ENCODE measurements at places on chromosomes 1 and 21.

DNA sequence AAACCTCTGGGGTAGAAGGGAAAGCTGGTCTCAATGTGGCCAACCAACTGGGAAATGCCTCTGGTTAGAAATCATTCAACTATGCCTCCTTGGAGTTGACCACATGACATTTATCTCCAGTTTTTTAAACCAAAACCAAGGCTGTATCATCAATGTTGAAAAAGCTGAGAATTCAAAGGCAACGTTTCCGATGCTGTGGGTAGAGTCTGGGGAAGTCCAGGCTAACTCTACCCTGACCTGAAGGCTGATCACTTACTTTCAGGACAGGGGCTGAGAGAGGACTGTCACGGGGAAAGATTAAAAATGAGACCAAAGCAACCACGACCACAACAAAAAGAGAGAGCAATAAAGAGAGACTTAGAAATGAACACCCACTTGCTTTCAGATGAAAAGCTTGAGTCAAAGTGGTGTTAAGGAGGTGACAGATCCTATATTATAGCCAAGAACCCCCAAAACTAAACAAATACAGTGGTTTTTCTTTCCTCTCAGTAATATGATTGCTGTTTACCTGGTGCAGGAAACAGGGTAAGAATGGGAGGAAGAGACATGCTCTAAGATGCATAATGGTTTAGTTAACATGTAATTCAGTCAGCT lies 90.8 kb upstream of the TNFSF4 start:
- DNase-seq = no peak

DNA sequence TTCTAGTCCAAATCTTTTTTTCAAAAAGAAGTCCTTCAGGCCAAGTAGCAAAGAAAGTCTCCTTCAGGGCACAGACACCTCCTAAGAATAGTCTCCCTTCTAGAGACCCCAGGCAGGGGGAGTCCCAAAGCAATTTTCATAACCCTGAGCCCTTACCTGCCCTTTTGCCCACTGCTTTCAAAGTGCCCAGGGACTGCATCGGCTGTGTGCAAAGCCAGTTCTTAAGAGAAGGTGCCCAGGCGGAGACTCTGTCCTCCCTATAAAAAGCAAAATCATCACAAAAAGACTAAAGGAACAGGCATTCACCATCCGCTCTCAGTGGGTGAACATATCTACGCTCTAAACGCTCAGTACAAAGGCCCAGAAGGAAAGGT lies 32.2 kb downstream of the ELK4 start:
- DNase-seq = no peak

GRCh38 chr1:210541680-210542358 lies 213.1 kb downstream of the HHAT start:
- no peak for DNase-seq

DNA sequence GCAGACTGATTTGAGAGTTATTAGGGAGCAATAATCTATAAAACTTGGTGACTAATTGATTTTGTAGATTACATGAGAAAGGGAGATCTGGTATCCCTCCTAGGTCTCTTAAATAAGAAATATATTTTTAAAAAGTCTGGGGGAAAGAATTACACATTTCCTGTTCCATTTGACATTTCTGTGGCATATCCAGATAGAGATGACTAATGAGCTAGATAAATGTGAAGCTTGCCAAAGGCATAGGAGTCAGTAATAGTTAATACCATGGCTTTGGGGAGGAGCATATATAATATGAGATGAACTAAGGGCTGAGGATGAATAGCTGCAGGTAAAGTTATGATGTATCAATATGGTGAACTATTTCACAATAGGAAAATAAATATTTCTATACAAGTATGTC lies 663.7 kb downstream of the PTPRC start:
- DNase-seq = no peak

GRCh38 chr1:107019166-107019565 lies 37.3 kb upstream of the PRMT6 start:
- DNase-seq = no peak

GRCh38 chr1:243291292-243291691 lies 35.5 kb downstream of the SDCCAG8 start:
- DNase-seq = no peak

DNA sequence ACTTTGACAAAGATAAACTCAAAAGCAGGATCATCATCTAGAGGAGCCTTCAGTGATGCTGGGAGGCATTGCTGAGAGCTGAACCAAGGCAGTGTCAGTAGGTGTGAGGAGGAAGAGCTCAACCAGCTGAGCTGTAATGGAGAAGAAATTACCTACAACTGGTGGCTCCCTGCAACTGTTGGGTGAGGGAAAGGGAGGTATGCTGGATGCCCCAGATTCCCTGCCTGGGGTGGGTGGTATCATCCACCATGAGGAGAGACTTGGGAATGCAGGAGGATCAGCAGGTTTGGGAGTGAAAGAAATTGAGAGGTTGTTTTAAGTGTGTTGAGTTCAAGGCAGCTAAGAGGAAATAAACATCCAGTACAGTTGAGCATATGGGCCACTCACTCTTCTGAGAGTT lies 199.8 kb downstream of the DNM3 start:
- no peak for DNase-seq

GRCh38 chr1:214476986-214477870 lies 74.2 kb downstream of the PTPN14 start:
- no peak for DNase-seq

GRCh38 chr1:226609836-226610455 lies 61.4 kb downstream of the STUM start:
- DNase-seq = no peak

DNA sequence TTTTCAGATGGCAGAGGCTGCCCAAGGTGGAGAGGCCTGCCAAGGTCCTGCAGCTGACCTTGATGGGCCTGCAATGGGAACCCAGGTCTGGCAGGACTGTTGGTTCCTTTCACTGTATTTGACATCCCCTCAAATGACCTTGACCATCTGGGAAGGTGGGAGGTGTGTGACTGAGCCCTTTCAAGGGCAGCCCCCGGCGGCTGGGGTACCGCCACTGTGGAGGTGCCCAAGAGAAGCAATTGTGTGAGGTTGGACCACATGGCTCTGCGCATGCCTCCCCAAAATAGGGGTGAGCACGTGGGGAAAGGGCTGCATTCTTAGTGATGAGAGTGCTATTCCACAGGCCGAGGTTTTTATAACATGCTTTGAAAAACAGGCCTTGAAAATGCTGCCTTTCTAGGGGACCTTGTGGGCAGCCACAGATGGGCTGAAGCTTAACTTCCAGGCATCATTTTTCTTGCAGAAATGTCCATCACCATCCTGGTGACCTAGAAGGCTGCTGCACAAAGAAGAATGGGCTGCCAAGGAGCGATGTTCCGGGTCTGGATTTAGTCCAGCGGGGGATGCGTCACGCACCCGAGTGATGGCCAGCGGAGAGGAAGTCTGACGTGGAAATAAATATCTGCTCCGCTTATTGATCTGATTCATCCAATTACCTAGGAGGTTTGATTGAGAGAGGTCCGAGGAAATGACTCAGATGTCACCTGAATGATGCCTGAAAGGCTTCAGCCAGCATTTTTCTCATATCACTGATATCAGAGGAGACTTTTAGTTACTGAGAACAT lies 16.5 kb upstream of the UTS2 start:
- DNase-seq = no peak

DNA sequence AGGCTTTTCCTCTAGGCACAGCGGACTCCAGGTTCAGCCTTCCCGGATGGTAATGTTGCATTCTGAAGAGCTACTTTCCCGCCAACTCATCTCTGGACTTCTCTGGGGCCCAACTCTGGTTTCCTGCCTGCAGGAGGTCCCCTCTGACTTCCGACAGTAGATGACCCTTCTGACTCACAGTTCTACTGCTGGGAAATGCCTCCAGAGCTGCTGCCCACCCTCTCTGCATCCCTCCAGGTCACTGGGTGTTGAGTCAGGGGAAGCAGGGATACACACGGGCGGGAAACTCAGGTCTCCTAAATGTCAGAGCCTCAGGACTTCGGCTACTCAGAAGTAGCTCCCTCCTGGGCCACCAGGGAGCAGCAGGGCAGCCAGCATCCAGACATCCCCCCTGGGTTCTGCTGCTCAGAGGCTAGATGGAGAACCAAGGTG lies 2.1 kb upstream of the KIF21B start:
- DNase-seq = no peak

All from NCI-H1092 treated with DMSO at 0.1 percent for 48 hours (cell line).